ENCODE measurements at places on chromosomes 5 and 9.

DNA sequence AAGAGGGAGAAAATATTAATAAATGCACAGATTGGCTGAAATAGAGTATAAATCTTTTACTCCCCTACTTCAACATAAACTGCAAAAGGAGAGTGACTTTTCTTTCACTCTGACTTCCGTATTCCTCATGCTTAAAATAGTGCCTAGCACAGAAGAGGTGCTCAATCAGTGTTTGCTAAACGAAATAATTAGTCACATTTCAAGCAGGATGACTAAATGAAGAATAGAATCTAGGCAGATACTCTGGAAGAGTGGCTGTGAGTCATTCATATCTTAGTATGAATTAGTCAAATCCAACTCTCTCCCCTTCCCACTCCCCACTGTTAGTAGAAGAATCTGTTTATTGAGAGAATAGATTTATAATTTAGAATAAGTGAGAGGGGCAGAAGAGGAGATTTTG is 4.8 kb downstream of the CD274 start:
- peak; percentile 73 for DNase-seq

GRCh38 chr9:127854184-127854806 is at the start of gene ENG:
TSS of gene ENG (minus strand) at chr9:127854658. CDS start at chr9:127854355, 303 bp downstream.
- peak; percentile 83 for DNase-seq

DNA sequence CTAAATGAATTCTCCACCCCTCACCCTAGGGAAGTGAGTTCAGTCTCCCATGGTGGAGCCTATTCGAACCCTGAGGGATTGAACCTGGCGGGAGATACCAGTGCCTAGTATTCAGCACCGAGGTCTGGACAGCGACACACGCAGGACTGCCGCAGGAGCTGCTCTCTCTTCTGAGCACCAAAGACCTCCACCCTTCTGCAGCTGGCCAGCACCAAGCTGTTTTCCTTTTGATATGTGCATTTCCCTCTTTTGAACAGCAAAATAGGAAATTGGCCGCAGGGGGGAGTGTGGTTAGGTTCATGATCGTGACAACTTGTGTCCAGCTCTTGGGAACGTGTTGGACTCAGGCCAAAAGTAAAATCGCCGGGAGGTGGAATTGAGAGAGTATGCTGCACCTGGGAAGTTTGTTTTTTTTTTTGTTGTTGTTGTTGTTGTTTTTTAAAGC is 1.2 kb upstream of the PCSK1 start:
- DNase-seq, result peak; percentile 78

- peak; percentile 11 for DNase-seq
These were observed 65.4 kb upstream of the FCN1 start for GRCh38 chr9:134983074-134983473.

- DNase-seq, result no peak
These were observed 680.3 kb upstream of the FTMT start for GRCh38 chr5:121171361-121171760.

DNA sequence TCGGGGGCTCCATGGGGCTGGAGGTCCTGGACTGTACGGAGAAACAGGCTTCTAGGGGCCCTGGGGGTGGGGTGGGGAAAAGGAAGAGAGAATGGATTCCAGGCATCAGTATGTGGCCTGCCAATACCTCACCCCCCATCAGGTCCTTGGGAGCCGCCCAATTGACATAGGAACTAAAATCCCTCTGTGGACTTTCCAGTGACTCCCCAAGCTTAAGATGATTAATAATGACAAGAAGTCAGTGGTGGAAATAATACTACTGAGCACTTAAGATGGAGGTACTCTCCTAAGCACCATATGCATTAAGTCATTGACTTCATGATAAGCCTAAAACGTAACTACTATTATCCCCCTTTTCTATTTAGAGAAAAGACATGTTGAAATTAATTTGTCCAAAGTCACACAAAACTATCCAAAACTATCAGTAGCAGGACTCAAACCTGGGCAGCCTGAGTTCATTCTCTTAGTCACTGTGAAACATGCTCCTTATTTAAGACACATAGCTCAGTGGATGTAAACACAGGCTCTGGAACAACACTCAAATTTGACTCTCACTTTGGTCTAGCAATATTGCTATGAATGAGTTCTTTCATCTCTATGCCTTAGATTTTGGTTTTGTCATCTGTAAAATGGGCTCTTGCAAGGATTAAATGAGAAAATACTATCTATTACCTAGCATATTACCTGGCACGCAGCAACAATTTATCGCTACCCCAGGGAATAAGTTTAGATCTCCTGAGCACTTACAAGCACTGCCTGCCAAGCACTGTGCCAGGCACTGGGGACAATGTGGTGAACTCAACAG is 9.5 kb downstream of the SPRY4 start:
- no peak for DNase-seq

GRCh38 chr9:78325343-78325742 is 28.4 kb downstream of the PSAT1 start:
- no peak for DNase-seq

DNA sequence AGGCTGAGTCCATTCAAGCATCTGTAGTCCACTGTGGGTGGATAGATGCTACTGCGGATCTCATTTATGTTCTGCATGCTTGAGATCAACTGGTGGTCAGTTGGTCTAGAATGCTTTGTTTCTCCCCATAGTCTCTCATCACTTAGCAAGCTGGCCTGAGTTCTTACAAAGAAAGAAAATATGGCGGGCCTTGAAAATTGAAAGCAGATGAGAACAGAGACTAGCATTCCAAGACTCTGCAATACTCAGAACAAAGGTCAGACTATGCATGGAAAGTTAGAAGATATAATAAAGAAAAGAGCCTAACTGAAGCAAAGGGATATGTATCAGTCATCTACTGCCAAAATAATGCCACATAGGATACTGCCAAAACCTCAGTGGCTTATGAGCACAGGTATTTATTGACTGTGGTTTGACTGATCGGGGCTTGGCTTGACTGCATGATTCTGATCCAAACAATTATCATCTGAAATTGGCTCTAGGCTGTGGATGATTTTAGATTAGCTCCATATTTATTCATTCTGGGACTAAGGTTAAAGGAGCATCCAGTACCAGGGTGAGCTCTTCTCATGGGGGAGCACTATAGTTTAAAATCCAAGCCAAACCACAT is 258.9 kb downstream of the TAF11L14 start:
- no peak for DNase-seq

DNA sequence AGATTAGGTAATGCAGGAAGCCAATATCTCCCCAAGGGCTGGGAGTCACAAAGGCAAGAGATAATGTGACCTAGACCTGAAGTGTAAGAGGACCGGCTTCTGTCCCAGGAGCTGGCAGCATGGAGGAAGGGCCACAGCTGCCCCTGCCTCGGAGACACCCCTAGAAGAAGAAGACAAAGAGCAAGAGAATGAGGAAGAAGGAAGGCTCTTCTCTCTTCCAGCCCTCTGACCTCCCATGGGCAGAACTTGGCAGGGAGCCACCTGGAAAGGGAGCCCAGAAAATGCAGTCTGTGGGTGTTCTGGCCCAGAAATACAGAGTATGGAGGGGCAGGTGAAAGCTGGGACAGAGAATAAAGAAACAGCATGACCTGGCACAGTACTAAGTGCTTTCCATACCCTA is 151.0 kb downstream of the C5orf15 start:
- no peak for DNase-seq

GRCh38 chr5:1351156-1351555 is 6.3 kb upstream of the CLPTM1L start:
- no peak for DNase-seq

- DNase-seq, result no peak
These were observed 32.4 kb upstream of the PIP5K1B start for GRCh38 chr9:68672625-68673024.

- DNase-seq, result no peak
These were observed 11.9 kb downstream of the SMIM23 start for GRCh38 chr5:171797543-171797942.

- DNase-seq, result no peak
These were observed 29.2 kb upstream of the RASGRF2 start for GRCh38 chr5:80930940-80931339.

DNA sequence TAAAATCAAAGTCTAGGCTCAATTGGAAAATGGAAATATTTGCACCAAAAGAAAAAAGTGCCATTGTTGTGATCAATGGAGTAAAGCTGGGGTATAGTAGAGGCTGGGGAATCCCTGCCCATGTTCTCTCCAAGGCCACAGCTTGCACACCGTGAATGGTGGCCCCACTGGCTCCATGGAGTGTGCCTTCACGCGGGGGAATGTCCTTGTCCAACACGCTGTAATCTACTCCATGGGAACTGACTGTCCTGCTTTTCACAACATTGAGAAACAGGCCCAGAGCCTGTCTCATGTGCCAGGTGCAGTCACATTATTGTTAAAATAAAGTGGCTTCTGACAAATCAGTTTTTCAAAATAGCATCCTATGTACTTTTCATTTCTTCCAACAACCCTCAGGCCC is 33.1 kb upstream of the ITGA2 start:
- no peak for DNase-seq

DNA sequence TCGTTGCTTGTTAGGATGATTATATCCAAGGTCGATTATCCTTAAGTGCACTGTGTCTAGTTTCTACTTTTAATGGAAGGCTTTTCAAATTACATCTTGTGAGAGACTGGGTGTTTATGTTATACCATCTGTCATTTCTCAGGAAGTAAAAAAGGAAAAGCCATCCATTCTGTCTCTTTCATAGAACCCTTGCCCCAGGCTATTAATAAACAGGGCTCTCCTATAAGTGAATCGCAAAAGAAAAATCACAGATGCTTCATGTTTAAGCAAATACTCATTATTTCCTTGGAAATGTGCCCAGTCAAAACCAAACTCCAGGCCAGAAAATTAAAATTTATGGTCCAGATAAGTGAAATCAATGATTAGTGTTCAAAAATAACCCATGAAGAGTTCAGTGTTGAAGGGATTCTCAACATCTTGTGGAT is 58.1 kb downstream of the STARD4 start:
- peak; percentile 4 for DNase-seq

GRCh38 chr5:43357067-43357466 is 43.9 kb upstream of the HMGCS1 start:
- DNase-seq, result no peak

GRCh38 chr9:70746760-70747159 is 332.3 kb upstream of the KLF9 start:
- DNase-seq, result no peak
